Stimulated activated CD8-positive, alpha-beta memory T cell treated with anti-CD3 and anti-CD28 coated beads, Interleukin-4, amount 100 ng/mL, for 1 hour (primary cell): ENCODE measurements at places on chromosomes 2 and 18.

- DNase-seq = no peak
Measured at GRCh38 chr18:42168487-42168886, 213.5 kb downstream of the PIK3C3 start.

- DNase-seq = no peak
Measured at GRCh38 chr2:158979772-158980171, 11.3 kb downstream of the TANC1 start.

GRCh38 chr18:8848541-8848940 lies 143.2 kb downstream of the MTCL1 start:
- no peak for DNase-seq

DNA sequence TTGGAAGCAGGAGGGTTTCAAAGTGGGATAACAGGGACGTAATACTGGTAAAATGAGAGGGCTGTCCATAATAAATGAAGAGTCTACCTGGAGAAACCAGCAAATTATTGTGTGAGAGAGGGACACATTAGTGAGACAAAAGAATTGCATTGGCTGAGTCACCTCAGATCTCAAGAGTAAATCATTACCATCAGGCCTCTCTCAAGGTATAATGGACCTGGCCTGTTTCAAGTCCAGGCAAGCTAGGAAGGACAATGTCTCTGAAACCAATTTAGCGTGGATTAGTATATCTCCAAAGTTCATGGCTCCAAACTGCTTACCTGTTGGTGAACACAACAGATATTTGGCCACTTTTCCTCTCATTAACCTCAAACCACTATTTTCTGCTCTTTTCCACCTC lies 471.4 kb downstream of the CMPK2 start:
- no peak for DNase-seq

GRCh38 chr2:67503066-67503795 lies 106.1 kb downstream of the ETAA1 start:
- DNase-seq = no peak

DNA sequence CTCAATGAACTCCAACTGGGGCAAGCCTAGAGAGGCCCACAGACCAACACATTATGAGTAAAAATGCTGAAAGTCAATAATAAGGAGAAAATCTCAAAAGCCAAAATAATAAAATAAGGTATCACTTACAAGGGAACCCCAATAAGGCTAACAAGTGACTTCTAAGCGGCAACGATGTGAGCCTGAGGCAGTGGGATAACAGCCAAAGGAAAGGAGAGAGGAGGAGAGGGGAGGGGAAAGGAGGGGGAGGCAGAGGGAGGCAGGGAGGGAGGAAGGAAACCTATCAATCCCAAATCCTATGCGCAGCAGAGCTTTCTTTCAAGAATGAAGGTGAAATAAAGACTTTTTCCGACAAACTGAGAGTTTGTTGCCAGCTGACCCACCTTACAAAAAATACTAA lies 6.0 kb upstream of the NFATC1 start:
- DNase-seq = no peak

DNA sequence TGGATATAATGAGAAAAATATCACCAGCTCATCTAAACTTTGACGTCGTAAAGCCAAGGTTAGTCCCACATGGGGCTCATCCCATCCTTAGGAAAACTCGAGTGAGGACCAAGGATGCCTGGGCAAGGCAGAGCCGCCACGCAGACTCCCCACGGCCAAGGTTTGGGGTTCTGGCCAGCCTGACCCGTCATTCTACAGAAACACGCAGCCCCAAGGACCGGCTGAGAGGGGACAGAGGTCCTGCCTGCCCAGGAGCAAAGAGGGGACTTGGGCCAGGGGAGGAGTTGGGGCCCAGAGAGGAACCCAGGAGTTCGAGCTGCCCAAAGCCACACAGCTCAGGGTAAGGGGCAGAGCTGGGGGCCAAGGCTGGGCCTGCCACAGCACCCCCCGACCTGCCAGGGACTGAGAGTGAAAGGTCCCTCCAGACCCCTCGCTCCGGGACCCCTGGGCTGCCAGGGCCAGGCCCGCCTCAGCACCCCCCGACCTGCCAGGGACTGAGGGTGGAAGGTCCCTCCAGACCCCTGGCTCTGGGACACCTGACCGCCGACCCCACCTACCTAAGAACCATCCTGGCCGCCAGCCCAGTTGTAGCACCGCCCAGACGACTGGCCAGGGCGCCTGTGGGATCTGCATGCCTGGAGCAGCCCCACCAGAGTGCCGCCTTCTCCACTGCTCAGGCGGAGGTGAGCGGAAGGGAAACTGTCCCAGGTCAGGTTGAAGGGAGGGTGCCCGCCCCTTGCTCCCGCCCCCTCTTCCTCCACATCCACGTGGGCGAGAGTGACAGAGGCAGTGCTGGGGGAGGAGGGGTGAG lies at the start of gene PDCD1:
Gene PDCD1, minus strand, starts transcription at position 689 of the 811 bp plus-strand sequence. Its CDS starts 56 bp downstream, at position 633.
- DNase-seq = no peak

DNA sequence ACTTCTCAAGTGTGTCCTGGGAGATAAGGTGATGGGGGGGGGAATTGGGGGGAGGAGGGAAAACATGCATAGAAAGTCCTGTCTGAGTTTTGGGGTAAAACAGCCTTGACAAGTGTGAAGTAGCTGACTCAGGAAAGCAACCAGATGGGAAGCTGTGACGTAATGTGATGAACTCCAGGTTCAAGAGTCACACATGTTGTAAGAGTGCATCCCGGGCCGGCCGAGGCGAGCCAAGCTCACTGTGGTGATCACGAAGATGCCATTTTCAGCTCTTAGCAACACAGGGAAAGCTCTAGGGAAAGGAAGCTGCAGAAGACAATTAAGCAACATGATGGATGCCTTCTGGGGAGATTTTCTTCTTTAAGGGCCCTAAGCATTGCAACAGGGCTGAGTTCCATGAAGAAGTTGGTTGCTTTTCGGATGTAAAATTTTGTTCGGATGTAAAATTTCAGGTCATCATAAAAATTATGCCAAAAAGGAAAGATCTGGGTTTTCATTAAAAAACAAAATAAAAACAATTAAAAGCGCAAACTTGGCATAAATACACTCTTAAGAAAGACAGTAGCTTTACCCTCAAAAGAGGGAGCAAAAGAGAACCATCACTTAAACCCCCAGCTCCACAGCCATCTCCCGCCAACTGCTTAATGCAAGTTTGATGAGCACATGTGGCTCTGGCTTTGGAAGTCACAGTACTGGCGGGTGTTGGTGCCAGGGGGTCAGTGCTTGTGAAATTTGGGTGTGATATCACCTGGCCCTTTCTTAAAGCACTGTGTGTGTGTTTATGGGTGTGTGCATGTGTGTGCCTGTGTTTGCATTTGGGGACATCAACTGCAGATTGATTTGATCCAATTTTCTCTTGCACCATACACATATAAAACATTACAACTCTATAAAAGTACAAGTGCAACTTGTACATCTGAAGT lies 19.1 kb downstream of the SERTAD2 start:
- DNase-seq = no peak

DNA sequence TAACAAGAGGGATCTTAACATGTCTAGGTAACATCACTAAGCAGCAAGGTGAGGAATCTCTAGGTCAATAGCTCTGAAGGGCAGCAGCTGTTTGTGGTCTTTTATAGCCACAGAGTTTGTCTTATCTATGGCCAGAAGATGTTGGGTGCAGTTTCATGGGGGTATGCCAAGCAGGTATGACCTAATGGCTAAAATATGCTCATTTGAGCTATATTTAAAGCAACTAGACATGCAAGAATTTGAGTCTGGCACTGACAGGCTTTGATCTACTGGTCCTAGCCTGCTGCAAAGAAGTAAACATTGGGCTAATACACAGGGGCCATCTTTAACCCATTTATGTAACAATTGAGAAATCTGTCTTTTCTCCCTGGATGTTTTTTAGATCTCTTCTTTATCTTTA lies 13.9 kb upstream of the UGP2 start:
- DNase-seq = no peak

GRCh38 chr18:79953971-79954651 lies 2.7 kb upstream of the SLC66A2 start:
- DNase-seq = no peak

GRCh38 chr2:75375646-75376582 lies 176.6 kb upstream of the TACR1 start:
- DNase-seq = no peak

DNA sequence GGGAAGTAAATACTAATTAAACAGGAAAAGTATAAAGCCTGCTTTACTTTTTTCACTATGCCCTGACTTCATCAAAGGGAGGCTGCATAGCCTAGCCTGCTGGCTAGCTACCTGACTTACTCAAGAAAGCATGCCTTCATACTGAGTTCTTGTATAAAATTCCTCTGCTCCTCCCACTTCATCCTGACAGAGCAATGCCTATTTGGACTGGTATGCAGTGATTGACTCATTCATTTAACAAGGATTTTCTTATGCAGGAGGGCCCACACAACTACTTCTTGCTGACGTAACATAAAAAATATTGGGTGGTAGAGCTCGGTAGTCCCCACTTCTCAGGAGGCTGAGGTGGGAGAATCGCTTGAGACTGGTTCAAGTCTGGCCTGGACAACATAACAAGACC lies 70.5 kb downstream of the PRPF40A start:
- no peak for DNase-seq

DNA sequence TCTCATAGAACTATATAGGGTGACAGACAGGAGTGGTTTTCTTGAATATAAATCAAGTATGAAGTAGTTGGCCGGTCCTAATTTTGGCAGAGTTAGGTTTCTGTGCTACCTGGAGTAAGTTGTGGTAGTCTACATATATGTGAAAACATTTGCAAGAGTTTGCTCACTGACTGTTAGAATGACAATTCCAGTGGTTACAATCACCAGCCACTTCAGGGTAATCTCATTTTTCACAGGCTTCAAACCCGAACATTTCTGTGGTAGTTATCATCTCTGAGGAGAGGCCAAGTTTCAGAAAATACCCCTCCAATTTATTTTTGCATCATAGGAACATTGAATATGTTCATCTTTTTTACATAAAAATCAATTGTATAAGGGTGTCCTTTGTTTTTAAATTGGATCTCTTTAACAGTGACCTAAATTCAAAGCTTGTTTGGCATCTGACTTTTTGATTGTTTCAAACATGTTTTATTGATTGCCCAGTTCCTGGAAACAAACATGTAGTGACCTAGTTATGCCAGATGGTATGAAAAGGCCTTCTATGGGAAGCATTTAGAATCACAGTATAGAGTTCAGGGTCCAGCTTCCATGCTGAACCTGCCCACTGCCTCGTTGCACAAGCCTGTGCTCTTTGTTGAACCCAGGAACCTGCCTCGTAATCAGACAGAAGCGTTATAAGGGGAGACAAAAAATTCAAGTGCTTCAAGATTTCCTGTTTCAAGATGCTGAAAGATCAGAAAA lies 250.6 kb downstream of the LTBP1 start:
- no peak for DNase-seq

- no peak for DNase-seq
Measured at GRCh38 chr2:224948859-224949258, 93.4 kb downstream of the DOCK10 start.

DNA sequence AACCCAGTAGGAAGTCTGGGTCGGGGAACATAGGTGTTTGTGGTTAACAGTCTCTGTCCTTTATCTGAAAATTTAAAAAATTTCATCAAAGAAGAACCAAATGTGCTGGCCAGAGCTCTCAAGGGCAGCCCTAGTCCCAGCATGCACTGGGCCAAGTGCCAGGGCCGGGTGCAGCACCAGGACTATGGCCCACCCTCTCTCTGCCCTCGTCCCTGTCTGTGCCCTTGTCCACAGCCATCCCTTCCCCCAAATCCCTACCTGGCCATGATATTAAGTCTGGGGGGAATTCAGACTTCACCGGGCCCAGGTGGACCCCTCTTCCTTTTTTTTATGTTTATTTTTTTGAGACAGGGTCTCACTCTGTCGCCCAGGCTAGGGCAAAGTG lies 14.4 kb upstream of the ZFP36L2 start:
- no peak for DNase-seq

GRCh38 chr2:36584148-36584794 lies 13.7 kb downstream of the FEZ2 start:
- no peak for DNase-seq

DNA sequence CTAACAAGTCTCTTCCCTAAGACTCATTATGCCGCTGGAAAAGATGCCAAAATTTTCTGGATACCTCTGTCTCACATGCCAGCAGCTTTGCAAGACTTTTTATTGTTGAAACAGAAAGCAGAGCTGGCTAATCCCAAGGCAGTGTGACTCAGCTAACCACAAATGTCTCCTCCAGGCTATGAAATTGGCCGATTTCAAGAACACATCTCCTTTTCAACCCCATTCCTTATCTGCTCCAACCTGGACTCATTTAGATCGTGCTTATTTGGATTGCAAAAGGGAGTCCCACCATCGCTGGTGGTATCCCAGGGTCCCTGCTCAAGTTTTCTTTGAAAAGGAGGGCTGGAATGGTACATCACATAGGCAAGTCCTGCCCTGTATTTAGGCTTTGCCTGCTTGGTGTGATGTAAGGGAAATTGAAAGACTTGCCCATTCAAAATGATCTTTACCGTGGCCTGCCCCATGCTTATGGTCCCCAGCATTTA lies 26.3 kb downstream of the DHRS9 start:
- DNase-seq = no peak

- no peak for DNase-seq
Measured at GRCh38 chr2:240785424-240786335, 34.3 kb downstream of the KIF1A start.

GRCh38 chr2:96503637-96504243 lies 1.4 kb downstream of the NEURL3 start:
- DNase-seq = no peak
